Muscle of arm (tissue), 14 donors: ENCODE measurements at places on chromosomes 2 and 18. TPM values are rescaled to one million over a fixed set of nuclear protein-coding genes. Genes with fewer than 3 reads are reported as not detected.

- DNase-seq: no peak
Measured at GRCh38 chr2:3871002-3871401, 167.6 kb downstream of the DCDC2C start.

- no peak for DNase-seq
Measured at GRCh38 chr18:70280007-70280925, 8.6 kb upstream of the SOCS6 start.

GRCh38 chr2:85250045-85250444 is 77.7 kb downstream of the TGOLN2 start:
- no peak for DNase-seq

- DNase-seq: no peak
Measured at GRCh38 chr18:69109686-69110085, 291.0 kb upstream of the DOK6 start.

DNA sequence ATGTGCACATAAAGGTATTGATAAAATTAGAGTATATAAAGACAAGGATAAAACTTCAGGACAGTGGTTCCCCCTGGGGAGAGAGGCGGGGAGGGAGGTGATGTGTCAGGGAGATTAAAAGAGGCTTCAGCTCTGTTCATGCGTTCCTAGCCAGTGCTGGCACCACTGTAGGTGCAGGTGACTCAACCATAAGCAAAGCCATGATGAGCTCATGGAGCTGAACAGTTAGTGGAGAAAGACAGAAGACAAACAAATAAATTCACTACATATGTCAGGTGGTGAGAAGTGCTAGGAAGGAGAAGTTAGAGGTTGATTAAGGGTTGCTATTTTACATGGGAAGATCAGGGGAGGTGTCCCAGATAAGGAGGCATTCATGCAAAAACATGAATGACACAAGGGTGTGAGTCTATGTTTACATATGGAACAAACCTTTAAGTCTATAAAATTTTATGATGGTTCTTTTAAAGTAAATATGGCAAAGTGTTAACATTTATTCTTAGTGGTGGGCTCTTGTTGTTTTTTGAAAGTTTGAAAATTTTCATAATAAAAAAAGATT is 136.0 kb downstream of the ANKRD44 start:
- DNase-seq: no peak

DNA sequence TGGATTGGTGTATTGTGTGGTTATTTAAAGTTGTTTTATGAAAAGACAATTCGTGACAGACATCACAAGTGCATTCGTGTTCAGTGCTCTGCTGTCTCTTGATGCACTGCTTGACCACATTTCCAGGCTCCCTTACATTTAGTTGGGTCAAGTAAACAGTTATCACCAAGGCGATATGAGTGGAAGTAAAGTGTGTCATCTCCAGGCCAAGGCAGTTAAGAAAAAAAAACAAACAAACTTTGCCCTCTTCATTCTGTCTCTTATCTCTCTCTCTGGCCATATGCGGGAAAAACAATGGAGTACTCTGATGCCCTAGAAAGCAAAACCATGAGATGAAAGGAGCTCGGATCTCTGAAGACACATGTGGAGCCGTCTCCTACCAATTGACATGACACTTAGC is 131.1 kb downstream of the DSEL start:
- no peak for DNase-seq

DNA sequence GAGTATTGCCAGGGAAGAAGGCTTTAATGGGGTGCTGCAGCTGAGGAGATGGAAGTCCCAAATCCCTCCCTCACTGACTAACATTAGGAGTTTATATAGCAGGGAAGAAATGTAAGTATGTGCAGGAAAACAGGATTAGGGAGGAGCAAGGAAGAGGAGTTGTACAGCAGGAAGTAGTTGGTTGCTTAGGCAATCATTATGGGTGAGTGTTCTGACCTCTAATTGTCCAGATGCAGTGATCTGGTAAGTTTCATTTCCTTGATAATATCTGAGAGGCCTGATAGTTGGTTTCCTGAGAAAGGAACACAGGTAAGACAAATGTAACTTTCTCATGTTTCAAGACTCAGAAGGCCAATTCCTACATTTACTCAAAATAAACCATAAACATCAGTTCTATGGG is 331.9 kb upstream of the GULP1 start:
- DNase-seq: no peak

GRCh38 chr18:45349019-45349418 is 266.3 kb upstream of the SLC14A2 start:
- no peak for DNase-seq

DNA sequence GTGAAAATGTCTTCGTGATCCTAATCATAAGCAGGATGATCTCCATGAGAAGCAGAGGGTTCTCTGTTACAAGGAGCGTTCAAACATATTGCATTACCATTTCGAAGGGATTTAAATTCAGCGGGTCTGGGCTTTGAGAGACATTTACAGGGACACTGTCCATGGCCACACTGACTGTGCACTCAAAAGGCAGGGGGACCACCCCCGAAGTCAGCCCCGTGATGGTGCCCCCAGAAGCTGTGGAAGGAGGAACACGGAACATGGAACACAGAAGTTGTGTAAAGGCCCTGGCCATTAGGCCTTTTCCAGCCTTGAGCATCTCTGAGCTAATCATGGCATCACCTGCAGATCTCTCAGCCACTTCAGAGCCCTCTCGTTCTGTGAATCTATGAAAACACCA is 268.4 kb upstream of the MYT1L start:
- no peak for DNase-seq

DNA sequence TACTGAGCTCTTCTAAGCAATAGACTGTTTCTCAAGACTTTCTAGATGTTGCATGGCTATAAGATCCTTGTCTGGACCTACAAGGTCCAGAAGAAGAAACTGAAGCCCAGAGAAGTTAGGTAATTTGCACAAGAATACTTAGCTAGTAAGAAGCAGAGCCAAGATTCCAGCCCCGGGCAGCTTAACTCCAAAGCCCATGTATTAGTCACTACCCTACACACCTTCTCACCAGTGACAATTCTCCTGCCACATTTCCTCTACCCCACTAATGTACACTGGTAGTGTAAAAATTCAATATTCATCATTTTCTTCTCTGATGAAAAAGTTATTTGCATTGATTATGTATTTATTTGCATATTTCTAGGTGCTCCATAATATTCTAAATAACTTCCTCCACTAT is 95.5 kb upstream of the CREB1 start:
- no peak for DNase-seq

- DNase-seq: peak; percentile 43
Measured at GRCh38 chr2:10405448-10405847, 42.7 kb downstream of the ODC1 start.

GRCh38 chr2:11481789-11482472 is 16.0 kb upstream of the E2F6 start:
- DNase-seq: no peak

GRCh38 chr2:173034143-173034542 is 41.5 kb upstream of the MAP3K20 start:
- DNase-seq: no peak

LRRTM1 gene
- polyA plus RNA-seq: 0.24 TPM

POMC gene
- polyA plus RNA-seq: 1.7 TPM

GPR75 gene
- not detected for polyA plus RNA-seq

HEATR5B gene
- 15.9 TPM for polyA plus RNA-seq

KCNJ13 gene
- polyA plus RNA-seq: 0.15 TPM

SLC9A4 gene
- not detected for polyA plus RNA-seq

C1D gene
- polyA plus RNA-seq: 29.7 TPM
